NCI-H1105 (cell line): ENCODE measurements at places on chromosomes 13 and 19.

DNA sequence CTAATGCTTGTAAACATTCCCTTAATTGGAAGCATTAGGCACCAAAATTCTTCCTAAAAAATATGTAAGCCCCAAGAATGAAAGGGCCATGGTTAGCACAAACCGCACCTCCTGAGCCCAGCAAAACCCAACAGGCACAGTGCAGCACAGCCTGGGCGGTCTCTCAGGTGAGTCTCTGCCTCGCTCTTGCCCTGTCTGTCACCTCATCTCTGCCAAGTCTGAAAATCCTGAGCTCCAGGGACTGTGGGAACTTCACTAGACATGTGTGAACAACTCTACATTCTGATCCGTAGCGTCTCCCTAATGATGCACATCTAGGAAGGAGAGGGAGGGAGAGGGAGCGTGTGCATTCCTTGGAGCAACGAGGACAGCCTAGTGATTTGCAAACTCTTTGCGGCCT is 88.8 kb upstream of the GJB6 start:
- DNase-seq = no peak

- DNase-seq = no peak
These were observed 42.6 kb downstream of the C13orf42 start for GRCh38 chr13:51068501-51068900.

- no peak for DNase-seq
These were observed 190.9 kb downstream of the ZNF486 start for GRCh38 chr19:20357921-20358320.

GRCh38 chr13:103625194-103625593 is 559.0 kb upstream of the SLC10A2 start:
- no peak for DNase-seq

- no peak for DNase-seq
These were observed 1.1 kb downstream of the SAFB2 start for GRCh38 chr19:5621311-5621944.

- DNase-seq = no peak
These were observed 605 bp downstream of the TMEM255B start for GRCh38 chr13:113759525-113760137.

GRCh38 chr19:28213470-28214082 is 999.4 kb downstream of the UQCRFS1 start:
- DNase-seq = no peak

- no peak for DNase-seq
These were observed 31.5 kb upstream of the MEDAG start for GRCh38 chr13:30874561-30874960.

DNA sequence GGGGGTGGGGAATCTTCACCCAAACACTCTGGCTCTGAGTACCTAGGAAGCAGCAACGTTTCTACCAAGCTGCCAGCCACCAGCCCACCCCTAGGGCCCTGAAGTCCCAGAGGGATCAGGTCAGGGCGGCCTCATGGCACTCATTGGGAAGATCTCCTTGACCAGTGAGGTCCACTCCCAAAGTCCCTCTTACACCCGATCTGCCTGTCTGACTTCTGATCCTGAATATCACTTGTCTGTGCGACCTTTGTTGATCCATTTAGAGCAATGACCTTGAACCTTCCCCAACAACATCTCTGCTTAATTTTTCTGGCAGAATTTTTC is 2.1 kb upstream of the GNA15 start:
- DNase-seq = no peak

GRCh38 chr13:33730619-33731018 is 87.3 kb upstream of the RFC3 start:
- DNase-seq = no peak

DNA sequence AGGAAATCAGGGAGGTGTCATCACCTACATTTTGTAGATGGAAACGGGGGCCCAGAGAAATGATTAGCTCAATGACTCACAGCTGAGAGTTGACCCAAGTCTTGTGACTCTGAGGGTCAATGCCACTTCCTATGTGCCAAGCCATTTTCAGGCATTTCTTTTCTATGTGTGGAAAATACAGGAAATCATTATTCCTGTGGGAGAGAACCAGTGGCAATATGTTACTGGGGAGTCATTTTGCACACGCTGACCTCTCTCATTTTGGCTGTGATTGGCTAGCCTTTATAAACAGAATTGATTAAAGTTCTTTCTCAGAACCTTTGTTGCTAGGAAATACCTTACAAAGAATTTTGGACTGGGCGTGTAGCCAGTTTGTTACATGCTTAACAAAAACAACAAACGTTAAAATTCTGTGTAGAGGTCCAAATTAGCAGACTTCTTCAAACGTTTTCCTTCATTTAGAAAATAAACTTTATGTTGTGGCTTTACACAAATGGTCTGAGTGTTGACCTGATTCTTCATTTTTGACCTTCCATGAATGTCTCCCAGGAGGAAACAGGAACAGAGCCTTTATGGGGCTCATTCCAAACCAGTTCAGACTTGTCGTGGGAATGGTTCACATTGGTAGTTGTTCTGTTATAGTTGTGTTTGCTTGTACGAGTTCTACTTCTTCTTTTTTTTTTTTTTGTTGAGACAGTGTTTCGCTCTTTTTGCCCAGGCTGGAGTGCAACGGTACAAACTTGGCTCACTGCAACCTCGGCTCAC is 11.4 kb downstream of the PCCA start:
- no peak for DNase-seq

GRCh38 chr19:13172346-13173138 is 22.3 kb downstream of the IER2 start:
- DNase-seq = no peak

- DNase-seq = no peak
These were observed 310.0 kb upstream of the KLF12 start for GRCh38 chr13:74444161-74444571.

DNA sequence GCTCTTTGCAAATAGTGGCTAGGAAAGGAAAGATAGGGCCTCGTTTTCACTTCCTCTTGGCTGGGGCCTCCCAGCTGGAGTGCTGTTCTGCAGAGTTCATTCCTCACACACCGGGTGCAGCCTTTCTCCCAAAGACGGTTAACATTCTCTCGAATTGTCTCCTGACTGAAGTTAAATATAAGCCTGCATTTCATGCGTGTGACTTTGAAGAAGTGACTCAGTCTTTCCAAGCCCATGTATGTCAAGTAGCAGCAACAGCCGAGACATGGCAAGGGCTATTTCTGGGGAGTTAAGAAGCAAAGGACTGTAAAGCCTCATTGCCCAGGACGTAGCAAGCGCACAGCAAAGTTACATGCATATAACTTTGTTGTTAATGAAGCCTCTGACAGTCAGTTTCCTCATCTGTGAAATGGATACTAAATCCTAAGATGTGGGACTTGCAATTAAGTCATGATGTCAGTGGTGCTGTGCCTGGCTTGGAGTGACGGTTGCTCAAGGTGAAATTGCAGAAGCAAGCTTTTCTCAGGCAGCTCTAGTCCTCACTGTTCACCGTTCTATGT is 502.4 kb downstream of the MYO16 start:
- DNase-seq = no peak

DNA sequence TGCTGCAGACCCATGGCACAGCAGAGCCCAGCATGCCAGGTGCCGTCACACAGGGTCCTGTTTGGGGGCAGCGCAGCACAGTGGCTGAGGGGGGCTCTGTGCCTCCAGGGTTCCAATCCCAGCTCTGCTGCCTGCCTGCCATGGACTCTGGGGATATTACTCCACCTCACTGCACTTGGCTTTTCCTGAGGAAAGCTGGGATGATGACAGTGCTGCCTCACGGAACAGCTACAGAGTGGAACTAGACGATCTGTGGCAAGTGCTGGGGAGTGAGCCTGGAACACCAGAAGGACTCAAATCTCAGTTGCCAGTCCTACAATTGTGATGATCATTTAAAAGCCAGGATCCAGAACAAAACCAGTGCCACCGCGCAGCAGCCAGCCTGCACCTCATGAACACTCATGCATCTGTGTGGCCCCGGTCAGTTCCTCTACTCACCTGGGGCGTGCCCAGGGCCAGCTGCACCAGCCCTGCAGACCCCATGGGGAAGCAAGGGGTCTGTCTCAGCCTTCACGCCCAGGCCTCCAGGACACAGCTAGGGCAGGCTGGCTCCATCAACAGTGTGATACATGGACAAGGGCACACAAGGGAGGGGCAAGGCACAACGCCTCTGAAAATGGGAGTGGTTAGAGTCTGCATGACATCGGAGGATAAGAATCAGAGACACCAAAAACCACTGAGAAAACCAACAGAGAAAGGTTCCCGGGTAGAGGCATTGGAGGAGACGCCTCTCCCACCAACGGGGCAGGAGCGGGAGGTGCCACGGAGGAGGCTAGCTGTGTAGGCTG is 55.2 kb downstream of the ATP7B start:
- DNase-seq = no peak

GRCh38 chr13:72820156-72820897 is 38.4 kb downstream of the PIBF1 start:
- DNase-seq = no peak

DNA sequence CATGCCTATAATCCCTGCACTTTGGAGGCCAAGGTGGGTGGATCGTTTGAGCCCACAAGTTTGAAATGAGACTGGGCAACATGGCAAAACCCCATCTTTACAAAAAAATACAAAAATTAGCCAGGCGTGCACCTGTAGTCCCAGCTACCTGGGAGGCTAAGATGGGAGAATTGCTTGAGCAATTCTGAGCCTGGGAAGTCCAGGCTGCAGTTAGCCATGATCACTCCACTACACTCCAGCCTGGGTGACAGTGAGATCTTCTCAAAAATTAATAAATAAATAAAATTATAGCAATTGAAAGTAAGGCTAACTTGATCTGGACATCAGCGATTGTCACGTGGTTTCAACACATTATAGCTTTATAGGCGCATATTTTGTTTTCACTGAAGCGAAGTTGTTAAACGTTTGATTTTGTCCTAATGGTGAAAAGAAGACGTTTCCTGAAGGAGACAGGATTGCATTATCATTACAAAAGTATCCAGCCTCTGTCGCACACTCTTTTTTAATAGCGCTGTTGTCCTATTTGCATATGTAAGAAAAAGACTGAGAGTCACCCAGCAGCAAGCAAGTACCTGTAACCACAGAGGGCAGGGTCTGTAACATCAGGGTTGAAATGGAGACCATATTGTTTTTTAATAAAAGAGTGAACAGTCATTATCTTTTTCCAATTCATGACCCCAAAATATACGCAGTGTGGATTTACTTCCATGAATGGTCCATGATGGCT is 335.7 kb downstream of the DCT start:
- DNase-seq = no peak

GRCh38 chr19:53868892-53869804 is 1.5 kb downstream of the MYADM start:
- DNase-seq = peak; percentile 1

GRCh38 chr13:98298599-98298998 is 121.5 kb upstream of the RNF113B start:
- DNase-seq = no peak

GRCh38 chr19:787536-787935 is 9.7 kb upstream of the PTBP1 start:
- no peak for DNase-seq

GRCh38 chr13:95937714-95938320 is 115.4 kb downstream of the UGGT2 start:
- no peak for DNase-seq

GRCh38 chr13:101204270-101205020 is 211.9 kb downstream of the NALCN start:
- DNase-seq = no peak

DNA sequence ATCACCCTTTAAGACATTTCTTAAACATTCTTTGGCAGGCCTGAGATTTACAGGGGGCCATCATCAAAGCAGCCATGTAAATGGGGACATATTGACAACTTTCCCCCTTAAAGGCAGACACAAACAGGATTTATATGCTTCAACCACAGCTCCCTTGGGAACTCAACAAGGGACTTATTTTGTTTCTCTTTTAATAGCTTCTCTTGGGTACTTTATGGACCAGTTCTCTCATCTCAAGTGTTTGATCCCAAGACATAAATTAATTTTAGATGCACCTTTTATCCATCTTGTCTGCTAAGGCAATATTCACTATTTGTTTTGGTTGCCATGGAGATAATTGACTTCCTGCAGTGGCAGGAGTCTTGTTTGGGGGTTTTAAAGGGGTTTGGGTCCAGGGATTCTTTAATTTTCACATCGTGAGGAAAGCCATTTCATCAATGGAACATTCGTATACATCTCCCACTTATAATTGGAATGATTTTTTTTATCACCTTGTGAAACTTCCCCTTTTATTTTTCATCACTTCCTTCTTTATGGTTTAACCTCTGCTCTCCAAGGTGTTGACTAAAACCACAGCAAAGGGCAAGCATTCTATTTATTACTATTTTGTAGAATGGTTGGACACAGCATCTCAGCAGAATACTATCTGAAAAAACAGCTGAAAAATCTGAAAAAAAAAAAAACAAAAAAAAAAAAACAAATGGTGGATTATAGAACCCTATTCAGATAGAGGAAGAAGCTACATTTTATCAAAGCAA is 726.0 kb downstream of the DIAPH3 start:
- DNase-seq = peak; percentile 65
